ENCODE measurements at places on chromosomes 3 and 15.

GRCh38 chr3:178318340-178318739, 217.9 kb upstream of the KCNMB2 start:
- DNase-seq = no peak

DNA sequence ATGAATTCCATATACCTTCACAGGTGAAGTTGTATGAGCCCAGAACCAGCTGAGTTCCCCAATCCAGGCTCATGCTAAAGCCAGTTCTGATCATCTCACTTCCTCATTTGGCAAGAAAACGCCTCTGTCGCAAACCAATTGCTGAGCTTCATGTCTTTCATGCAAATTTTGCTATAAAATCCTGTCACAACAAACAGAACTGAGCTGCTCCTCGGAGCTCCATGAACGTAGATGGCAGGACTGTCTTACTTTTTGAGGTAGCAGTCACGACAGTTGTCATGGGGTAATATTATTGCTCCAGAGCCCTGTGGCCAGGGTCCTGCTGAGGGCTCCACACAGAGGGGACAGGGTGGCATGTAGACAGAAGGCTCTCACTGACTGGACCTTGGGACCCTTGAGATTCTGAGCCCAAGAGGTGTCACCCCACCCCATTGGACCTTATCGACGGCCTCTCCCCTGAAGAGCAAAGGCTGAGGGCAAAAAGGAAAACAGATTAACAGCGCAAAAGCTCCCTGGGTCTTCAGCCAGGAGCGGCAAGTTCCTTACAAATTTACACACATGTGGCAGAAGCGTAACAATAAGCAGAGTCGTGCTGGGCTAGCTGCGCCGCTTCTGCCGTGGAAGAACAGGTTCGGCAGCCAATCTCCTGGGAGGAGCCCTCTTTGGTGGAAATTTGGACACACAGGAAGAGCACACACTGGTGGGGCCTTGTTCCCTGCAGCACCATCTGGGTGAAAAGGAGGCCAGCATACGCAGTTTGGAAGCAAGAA, 249.2 kb downstream of the OPA1 start:
- DNase-seq = no peak

- DNase-seq = no peak
These were observed 276.2 kb downstream of the FEZF2 start for GRCh38 chr3:62097121-62097520.

DNA sequence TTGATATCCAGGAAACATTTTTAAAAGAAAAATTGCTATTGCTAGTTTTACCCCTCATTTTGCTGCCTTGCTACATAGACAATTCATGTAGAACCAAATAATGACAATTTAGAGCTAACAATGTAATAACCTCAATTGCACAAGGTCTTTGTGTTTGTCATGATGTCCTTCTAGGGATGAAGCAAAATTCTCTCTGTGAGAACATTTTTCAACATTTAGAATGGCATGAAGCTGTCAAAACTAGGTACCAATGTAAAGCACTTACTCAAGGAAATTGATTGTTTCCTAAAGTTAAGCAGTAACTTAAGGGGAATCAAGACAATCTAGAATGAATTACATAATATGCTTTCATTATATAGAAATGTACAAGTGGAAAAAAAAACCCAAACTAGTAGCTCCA, 7.9 kb upstream of the FGF7 start:
- no peak for DNase-seq

DNA sequence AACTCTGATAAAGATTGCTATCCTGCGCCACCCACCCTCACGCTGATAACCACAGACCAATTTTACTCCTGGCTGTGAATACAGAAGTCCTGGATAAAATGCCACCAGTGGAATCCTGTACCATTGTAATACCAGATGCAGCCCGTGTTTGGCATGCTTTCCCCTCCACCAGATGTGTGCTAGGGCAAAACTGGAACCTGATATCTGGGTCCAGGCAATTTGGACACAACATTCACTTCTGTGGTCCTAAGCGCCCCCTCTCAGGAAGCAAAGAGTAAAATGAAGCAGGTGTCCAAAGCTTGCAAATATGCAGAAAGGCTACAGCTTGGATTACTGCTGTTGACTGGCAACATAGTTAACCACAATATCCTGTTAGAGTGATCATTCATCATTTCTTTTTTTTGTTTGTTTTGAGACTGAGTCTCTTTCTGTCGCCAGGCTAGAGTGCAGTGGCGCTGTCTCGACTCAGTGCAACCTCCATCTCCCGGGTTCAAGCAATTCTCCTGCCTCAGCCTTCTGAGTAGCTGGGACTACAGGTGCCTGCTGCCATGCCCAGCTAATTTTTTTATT, 32.8 kb downstream of the LOXL1 start:
- no peak for DNase-seq

DNA sequence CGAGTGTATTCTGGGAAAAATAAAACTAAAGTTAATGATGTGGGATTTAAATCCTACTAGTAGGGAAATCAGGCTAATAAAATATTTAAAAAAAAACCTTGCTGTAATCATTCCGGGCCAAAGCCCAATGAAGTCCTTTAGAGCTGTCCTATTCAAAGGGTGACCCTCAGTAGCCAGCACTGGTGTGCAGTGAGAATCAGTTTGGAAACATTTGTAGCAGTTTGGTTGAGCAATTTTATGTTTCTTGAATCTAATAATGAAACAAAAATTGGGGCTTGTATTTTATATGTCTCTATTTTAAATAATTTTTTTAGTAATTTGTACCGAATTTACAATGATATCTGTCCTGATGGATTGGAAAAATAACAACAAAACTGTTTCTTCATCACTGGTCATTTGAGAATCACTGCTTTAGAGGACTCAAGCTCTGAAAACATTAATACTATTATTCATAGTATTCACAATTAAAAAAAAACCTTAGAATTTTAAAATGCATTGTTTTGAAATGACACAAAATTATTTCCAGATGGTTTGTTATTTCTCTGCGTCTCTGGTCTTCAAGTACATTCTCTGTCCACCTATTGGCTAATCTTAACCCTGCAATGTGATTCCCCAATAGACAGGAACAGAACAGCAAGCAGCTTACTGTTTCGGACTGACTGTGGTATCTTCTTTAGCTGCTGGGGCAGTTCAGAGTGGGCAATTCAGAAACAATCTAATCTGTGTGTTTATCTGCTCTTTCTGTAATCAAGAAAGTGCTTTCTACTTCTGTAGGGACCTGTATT, 71.2 kb downstream of the OTOL1 start:
- no peak for DNase-seq

GRCh38 chr3:82581350-82581749, 819.9 kb upstream of the GBE1 start:
- DNase-seq = no peak

DNA sequence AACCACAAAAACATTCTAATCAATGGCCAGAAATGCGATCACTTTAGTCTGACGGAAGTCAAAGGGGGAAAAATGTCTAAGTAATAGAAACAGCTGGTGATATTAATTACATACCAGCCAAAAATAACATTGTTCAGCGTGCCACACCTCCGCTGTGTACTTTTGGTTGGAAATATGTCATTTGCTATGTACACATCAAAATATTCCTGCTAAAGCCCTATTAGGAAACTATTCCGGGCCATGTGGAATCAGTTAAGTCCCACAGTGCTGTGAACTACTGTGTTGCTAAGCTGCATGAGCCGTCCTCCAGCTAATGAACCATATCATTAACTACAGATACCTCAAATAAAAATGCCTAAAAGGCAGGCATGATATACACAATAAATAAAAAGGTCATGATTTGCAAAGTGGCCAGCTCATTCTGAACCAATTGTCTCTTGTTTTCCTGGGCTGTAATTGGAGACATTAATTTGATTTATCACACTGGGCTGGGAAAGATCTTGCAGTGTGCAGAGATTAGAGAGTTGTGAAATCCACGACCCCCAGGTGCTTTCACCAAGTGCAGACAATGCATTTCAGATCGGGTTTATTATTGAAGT, 200.5 kb upstream of the LRTM1 start:
- DNase-seq = no peak

DNA sequence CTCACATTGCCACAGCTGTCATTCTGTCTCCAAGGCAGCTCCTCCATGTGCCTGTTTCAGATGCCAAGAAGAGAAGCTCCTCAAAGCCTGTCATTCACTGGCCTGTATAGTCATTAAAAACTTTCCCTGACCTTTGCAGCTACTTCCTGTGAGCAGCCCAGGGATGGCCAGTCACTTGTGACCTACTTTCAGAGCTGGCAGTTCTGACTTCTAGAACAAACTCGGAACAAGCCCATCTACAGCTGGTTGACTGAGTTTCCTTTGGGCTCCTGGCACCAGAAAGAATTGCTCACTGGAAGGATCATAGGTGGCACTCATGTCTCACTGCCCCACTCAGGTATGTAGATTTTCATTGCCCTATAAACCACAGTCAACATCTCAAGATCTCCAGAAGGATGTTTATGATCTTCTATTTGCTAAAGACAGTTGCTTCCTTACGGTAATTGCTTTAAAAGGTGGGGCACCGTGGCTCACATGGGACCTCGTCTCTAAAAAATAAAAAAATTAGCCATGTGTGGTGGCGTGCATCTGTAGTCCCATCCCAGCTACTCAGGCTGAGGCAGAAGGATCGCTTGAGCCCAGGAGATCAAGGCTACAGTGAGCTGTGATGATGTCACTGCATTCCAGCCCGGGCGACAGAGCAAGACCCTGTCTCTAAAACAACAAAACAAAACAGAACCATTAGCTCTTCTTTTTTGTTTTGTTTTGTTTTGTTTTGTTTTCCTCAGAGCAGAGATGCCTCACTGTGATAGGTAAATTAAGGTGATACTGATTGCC, 11.2 kb upstream of the ATP13A3 start:
- no peak for DNase-seq

GRCh38 chr15:48467801-48468200, 136.6 kb downstream of the DUT start:
- no peak for DNase-seq

GRCh38 chr15:90607361-90607760, 77.6 kb downstream of the CRTC3 start:
- DNase-seq = no peak

- no peak for DNase-seq
These were observed 20.4 kb downstream of the SEC61A1 start for GRCh38 chr3:128072454-128073184.

GRCh38 chr3:120497336-120497735, 46.5 kb upstream of the FSTL1 start:
- no peak for DNase-seq

GRCh38 chr15:96837241-96837970, 506.9 kb downstream of the NR2F2 start:
- DNase-seq = no peak

GRCh38 chr3:116423945-116424344, 21.3 kb downstream of the LSAMP start:
- DNase-seq = no peak

DNA sequence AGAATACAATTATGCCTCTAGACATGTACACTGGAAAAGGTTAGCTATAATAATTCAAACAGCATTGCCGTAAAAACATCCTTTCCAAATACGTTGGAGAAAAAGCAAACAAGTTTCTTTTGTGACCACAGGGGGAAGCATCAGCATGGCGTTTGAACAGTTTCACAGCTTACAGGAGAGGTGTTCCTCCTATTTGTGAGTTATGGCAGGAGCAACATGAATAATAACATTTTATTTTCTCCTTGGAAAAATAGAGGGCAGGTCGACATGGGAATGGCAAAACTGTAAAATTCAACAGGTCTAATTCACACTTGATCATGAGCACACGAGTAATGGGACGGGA, 39.7 kb upstream of the GADL1 start:
- no peak for DNase-seq

- no peak for DNase-seq
These were observed 188.7 kb upstream of the TPM1 start for GRCh38 chr15:62853841-62854225.

DNA sequence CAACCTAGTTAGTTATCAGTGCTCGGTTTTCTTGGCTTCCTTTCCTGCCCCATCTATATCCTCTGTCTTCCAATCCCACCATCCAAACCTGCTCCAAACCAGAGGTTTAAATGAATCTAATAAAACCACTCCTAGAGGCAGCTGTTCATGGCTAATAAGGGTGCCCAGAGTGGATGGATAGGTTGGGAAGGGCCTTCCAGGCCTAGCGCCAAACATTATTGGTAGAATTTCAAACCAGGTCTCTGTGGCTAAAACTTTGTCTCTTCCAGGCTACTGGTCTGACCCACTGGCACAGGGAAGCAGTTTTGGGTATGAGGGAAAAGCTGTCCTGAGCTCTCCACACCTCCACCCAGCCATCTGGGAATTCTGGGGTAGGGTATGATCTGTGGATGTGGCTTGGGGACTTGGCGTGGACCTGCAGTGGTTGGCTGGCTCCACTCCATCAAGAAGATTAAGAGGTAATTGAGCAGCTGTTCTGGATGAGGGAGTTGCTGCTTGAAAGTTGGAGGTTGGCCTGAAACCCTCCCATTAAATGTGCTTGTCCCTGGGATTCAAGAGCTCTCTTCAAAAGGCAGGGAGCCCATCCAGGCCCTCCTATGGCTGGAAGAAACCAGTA, 29.3 kb upstream of the INSYN1 start:
- DNase-seq = no peak

GRCh38 chr3:155334914-155335723, 41.6 kb upstream of the STRIT1 start:
- DNase-seq = no peak

- DNase-seq = no peak
These were observed 65.1 kb downstream of the GAP43 start for GRCh38 chr3:115688418-115688817.

GRCh38 chr3:177119829-177120228, 77.5 kb downstream of the TBL1XR1 start:
- no peak for DNase-seq

DNA sequence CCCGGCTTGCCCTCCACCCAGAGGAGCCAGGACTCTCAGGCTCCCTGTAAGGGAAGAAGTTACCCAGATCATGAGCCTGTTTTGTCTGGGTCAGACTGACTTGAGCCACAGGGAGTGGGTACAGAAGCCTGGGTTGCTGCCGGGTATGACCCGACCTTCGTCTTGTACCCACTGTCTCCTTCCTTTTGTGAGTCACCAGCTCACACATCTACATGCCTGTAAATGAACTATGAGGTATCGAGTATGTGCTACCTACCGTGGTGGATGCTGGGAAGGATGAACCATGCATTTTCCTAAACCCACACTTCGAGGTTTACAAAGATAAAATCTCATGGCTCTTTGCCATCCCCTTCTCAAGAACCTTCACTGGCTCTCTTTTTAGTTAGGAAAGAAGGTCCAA, 56.9 kb downstream of the CACNA1D start:
- DNase-seq = no peak

All from stimulated activated CD8-positive, alpha-beta memory T cell treated with anti-CD3 and anti-CD28 coated beads, Interleukin-15, amount 100 ng/mL, for 48 hours (primary cell).